CD4-positive, alpha-beta T cell treated with Interleukin-17A for 4 hours (primary cell): ENCODE measurements at places on chromosomes 2 and 18.

DNA sequence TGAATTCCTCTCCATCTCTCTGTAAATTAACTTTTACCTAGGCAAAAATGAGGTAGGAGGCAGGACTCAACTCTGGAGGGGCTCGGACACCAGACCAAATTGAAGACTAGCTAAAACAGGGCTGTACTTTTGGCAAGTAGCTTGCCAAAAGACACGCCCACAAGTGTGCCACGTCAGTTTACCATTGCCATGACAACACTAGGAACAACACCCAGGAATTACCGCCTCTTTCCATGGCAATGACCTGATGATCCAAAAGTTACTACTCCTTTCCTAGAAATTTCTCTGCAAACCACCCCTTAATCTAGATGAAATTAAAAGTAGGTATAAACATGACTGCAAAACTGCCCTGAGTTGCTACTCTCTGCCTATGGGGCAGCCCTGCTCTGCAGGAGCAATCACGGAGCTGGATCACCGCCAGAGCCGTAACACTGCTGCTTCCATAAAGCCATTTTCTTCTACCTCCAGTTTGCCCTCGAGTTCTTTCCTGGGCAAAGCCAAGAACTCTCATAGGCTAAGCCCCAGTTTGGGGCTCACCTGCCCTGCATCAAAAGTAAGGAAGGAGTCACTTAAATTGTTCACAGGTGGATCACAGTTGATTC is 66.0 kb upstream of the FAM136A start:
- no peak for DNase-seq

DNA sequence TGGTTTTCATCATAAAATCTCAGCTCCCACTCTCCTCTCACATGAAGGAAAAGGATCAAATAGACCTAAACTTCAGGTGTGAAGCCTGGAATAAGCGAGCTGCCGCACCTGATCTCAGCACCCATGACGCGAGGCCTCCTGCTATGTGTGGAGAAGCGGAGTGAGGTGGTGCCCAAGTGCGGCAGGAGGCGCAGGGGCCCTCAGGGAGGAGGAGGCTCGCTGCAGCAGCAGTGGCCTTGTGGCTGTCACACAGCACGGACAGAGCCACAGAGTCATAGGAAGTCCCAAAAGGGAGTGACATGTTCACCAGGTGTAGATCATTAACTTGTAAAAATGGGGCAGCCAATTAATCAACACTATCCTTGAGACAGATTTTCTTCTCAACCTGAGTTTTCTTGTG is 9.1 kb downstream of the SCLY start:
- DNase-seq: no peak

DNA sequence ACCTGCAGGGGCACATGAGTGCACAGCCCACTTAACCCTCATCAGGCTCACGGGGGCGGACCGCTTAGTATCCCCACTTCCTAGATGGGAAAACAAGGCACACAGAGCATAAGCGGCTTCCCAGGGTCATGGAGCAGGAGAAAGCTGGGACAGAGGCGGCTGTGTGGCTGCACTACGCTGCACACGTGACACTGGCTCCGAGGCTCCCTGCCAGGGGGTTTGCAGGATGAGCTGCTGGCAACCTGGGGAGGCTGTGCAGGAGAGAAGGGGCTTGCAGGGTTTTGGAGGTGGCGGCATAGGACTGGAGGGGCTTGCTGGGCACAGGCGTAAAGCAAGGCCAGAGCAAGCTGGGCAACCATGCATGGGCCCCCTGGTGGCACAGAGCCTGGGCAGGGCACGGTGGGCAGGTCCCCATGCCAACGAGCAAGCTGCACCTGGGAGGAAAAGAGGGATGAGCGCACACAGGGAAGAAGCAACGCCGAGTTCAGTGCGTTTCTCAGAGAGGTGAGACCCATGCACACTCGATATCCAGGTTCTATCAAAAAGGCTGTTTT is 268.6 kb downstream of the HDAC4 start:
- DNase-seq: no peak

DNA sequence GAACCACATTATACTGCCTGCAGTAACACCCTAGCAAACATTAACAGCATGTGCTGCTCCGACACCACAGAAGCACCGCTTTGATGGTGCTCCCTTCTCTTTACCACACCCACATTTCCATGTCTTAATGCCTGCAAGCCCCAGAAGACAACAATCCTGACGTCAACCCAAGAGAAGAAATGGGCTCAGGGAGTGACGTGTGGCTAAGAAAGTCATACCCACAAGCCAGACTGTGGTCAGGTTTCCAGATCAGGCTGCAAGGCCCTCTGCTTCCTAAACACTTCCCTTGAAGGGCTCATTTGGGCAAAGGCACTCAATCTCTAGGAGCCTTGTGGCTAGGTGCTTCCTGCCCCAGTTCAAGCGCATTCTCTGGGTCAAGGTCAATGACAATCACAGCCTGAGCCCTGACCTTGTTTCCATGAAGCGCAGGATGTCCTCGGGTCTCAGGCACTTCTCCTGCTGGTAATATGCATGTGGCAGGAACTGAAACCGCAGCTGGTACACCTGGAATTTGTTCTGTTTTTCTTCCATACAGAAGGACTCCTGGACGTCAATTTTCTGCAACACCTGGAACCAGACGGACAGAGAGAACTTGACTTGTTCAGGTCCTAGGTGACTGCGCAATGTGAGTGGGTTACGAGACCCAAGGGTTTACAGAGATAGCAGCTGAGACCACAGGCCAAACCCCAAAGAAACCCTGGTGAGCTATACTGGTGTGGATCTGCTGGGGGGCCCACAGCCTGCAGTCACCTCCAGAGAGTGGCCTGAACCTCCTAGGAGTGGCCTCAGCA is 67.2 kb downstream of the POLR1A start:
- DNase-seq: peak; percentile 74

DNA sequence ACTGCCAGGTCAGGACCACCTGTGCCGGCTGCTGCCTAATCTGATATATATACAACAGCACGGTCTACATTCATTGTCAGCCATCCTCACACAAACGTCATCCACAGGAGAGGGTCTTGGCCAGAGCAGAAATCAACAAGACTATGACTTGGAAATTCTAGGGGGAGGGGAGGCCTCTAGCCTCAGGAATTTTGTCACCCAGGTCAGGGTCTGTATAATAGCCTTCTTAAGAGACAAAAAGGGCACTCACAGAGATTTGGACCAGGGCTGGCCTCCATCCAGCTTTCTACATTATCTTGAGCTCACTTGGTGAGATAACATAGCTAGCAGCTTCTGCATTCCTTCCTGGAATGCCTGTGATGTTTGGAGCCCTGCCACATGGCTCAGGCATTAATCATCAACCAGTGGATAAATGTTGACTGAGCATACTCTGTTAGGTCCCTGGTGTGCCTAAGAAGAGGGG is 50.4 kb upstream of the CTIF start:
- no peak for DNase-seq

GRCh38 chr2:228135300-228135699 is 46.2 kb downstream of the SPHKAP start:
- no peak for DNase-seq

GRCh38 chr2:199946836-199947235 is 8.5 kb downstream of the TYW5 start:
- no peak for DNase-seq

- DNase-seq: no peak
These were observed 84.3 kb downstream of the MGAT5 start for GRCh38 chr2:134338208-134338607.

- DNase-seq: no peak
These were observed 246.9 kb downstream of the LNPK start for GRCh38 chr2:175755169-175755568.

- no peak for DNase-seq
These were observed 363 bp downstream of the GREB1 start for GRCh38 chr2:11534071-11534745.

GRCh38 chr2:41314511-41315070 is 733.2 kb upstream of the PKDCC start:
- no peak for DNase-seq

GRCh38 chr2:138237667-138238384 is 263.7 kb upstream of the SPOPL start:
- DNase-seq: no peak

DNA sequence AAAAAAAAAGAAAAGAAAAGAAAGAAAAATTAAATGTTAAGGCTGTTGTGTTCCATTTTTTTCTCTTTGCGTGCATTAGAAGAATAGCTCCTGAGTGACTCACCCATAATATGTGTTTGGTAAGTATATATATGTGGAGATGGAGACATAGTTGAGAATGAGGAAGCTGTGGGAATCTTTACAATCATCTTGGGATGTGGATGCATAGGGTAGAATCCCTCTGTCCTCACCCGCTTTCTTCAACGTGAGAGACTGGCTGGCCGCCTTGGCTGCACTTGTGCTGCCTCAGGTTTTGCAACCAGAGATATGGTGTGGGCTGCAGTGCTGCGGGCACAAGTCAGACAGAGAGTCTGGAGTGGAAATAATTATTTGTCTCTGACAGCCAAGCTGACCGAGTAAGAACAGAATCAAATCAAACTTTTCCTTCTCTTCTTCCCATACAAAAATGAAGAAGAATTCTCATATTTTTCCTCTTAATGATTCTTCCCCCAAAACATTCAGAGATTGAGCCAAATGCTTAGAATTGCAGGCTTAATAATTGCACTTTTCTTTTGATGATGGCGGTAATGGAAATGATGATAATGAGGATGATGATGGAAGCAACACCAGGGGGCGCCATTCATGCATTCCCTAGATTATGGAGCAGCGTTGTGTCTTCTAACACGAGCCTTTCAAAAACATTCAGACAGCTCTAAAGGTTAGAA is 48.5 kb downstream of the SERPINB7 start:
- DNase-seq: peak; percentile 29

DNA sequence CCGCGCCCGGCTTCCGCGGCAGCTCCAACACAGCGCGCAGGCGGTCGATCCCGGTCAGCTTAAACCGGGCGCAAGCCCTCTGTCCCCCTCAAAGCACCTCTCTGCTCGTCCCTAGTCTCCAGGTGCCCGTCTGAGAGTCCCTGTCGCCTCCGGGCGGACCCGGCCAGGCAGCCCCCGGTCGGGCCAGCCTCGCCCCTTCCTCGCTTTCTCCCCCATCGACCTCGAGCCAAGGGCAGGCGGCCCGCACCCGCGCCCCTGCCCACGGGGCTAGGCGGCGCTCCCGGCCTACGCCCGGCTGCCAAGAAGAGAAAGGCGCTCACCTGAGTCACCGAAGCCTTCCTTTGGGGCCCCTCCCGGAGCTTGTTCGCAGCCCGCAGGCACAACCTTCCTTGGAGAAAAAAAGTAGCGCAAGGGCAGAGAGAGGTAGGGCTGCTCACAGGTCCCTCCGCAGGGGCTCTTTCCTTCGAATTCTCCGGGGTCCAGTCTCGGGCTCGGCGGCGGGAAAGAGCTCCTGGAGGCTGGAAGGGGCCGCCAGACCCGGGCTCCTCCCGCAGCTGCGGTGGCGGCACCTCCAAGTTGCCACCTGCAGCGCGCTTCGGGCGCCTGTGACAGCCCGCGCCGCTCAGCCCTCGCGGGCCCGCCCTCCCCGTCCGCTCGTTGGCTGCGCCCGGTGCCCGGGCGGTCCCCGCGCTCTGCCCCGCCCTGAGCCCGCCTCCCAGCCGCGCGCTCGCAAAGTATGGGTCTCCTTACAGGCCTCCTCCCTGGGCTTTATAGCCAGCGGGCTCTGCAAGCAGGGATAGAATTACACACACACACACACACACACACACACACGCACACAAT is 86.5 kb upstream of the EPB41L3 start:
- DNase-seq: peak; percentile 51

DNA sequence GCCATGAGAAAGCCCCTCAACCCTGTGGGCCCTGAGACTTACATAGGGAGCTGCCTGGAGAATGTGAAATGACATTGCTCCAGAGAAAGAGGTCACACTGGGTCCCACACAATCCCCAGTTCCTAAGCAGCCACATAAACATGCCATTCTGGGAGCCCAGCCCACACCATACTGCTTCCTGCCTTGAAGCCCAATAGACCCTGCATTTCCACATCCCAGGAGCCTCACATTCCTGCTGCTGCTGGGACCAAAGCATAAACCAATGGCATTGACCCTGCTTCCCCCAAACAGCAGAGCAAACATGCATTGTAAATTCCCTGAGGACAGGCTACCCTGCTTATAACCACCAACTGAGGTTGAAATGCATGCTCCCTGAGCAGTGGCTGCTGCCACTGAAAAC is 1117.6 kb upstream of the SLC39A10 start:
- DNase-seq: no peak

DNA sequence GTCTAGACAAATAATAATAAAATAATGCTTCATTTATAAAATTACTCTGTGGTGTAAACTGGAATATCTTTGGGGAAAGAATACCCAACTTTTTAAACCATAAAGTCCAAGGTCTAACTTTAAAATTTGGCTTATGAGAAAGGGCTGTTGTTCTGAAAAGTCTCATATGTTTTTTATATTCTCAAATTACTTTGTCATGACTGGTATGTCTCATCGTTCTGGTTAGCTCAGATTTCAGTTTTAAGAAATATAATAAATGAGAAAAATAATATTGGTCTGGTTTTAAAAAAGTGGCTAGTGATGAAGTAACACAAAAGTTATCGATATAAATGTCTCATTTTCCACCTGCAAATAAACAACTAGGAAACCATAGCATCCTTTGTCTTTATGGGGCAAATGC is 1658.1 kb downstream of the LRP1B start:
- DNase-seq: no peak

- no peak for DNase-seq
These were observed 3.7 kb downstream of the SP140L start for GRCh38 chr2:230330725-230331124.

GRCh38 chr2:37782155-37782673 is 110.8 kb upstream of the CDC42EP3 start:
- DNase-seq: no peak

- DNase-seq: no peak
These were observed 78.5 kb upstream of the PTPRM start for GRCh38 chr18:7488571-7488970.

DNA sequence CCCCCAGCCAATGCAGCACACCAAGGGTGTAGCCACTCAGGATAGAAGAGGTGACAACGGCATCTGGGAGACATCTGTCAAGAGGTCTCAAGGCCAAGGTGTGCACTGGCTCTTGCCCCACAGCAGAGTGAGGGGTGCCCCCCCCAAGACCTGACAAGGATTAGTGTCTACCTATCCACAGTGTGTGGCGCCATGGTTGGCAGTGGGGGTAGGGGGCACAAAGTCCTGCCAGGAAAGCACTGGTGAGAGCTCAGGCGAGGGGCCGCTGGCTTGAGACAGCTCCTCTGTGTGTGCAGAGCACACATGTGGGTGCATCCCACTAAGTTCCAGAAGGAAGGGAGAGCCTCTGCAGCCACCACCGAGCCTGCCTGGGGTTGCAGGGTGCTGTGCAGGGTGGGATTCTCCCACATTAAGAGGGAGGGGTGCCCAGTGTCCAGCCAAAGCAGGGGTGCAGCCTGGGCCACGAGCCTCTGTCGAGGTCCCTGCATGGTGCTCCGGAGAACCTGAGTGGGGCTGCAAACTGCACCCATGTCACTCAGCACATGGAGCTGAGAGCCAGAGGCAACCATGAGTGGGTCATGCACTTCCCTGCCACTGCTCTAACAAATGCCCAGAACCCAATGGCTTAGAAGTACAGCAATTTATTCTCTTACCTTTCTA is 311.2 kb upstream of the HDAC4 start:
- DNase-seq: no peak
